Stimulated activated CD4-positive, alpha-beta T cell treated with anti-CD3 and anti-CD28 coated beads, Interleukin-12 subunit alpha, Interleukin-12 subunit beta, amount 100 ng/mL, for 48 hours (primary cell): ENCODE measurements at places on chromosomes 3 and 15.

DNA sequence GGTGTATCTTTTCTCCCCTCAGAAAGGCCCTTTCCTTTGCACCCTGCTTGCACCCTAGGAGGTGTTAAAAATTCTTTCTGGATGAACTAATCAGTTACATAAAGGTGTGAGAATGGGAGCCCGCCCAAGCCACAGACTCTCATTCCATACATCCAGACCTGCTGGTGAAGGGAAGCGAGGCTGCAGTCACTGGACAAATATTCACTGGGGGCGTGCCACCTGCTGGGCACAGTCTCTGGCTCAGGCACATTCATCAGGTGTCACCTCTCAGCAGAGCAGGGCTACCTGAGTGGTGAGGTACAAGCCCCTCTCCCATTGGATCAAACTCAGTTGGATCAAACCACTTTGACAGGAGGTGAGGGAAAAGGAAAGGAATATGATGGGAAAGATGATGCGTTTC, 52.0 kb downstream of the NTRK3 start:
- DNase-seq: no peak

DNA sequence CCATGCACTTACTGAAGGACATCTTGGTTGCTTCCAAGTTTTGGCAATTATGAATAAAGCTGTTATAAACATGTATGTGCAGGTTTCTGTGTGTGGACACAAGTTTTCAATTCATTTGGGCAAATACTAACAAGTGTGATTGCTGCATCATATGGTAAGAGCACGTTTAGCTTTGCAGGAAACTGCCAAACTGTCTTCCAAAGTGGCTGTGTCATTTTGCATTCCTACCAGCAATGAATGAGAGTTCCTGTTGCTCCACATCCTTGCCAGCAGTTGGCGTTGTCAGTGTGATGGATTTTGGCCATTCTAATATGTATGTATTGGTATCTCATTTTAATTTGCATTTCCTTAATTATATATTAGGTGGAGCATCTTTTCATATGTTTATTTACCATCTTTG, 280.1 kb downstream of the SV2B start:
- DNase-seq: no peak

- DNase-seq: no peak
Measured at GRCh38 chr3:7682822-7683229, 818.8 kb upstream of the LMCD1 start.

DNA sequence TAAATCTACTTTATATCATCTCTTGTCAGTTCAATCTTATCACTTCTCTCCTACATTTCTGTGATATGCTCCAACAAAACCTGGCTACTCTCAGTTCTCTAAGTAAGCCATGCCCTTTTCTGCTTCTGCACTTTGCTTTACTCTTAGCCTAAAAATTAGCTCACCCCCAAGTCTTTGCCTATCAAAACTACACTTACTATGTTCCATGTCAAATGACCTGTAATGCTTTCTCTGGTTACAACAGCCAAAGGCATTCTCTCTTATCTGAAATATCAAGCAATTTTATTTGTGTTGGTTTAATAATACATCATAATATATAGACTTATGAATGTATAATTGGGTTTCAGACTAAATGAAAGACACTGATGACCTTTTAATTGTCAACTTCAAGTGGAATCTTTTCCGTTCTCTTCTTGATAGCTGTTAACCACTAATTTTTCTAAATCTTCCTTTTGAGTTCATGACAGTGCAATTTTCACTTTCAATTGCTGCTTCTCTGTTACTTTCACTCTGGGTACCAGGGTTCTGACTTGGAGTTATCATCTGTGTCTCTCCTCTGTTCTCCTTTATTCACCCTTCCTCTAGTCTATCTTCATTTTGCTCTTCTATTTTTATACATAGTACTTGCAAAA, 619.0 kb upstream of the GOLIM4 start:
- no peak for DNase-seq

- DNase-seq: no peak
Measured at GRCh38 chr15:75063889-75064288, 40.5 kb downstream of the PPCDC start.

- DNase-seq: no peak
Measured at GRCh38 chr15:69127306-69127705, 33.1 kb upstream of the GLCE start.

DNA sequence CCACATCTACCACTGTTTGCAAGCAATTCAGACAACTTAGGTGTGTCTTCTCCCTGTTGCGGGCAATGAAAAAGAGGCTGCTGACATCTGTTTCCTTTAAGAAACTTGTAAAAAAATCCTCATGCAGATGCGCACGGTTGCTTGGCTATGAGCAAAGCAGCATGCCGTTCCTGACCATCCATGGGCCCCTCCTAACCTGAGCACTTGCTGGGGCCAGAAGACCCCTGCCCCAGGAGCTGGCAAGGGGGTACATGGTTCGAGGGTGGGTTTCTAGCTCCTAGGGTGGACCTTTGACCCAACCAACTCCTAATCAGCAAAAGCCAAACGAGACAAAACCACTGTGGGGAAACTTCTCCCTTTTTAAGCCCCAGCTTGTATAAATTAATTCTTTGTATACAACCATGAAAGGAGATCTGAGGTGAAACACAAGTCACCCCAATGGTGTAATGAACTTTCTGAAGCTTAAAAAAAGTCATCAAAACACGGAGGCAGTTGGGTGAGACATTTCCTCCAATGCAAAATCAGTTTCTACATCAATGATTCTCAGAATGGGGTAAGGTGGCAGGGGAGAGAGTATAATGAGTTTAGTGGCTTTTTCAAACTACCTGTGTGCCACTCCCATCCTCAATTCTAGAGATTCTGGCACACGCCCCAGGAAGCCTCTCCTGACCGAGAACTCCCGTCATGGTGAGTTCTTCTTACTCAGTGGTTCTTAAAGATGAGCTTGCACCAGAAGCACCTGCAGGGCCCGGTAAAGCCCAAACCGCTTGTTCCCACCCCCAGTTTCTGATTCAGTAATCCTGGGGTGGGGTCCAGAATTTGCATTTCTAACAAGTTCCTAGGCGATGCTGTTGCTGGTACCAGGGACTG, 44.1 kb downstream of the CPN2 start:
- no peak for DNase-seq

GRCh38 chr3:179244878-179245277, 6.0 kb downstream of the KCNMB3 start:
- DNase-seq: no peak

- no peak for DNase-seq
Measured at GRCh38 chr15:88982946-88983342, 69.8 kb upstream of the MFGE8 start.

DNA sequence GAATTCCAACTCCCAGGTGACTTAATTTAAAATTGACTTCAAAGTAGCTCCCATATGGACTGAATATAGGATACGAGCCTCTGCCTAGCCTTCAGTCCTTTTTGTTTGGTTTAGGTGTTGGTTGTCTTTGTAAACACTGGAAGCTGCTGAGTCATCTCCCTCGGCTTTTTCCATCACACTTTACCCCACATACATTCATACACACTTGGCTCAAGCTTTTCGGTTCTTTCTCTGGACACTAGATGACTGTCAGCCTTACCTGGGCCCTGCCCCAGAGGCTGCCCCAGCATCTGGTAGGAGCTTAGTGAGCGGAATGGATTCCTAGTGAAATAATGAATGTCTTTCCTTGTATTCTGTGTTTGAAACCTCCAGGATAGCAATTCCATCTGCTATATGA, 201.5 kb upstream of the IL12A start:
- no peak for DNase-seq
